Right renal cortex interstitium (tissue), 3 donors: ENCODE measurements at places on chromosomes 2 and 18. TPM values are rescaled to one million over a fixed set of nuclear protein-coding genes. Genes with fewer than 3 reads are reported as not detected.

The LAMA1 gene
- 68.4 TPM for polyA plus RNA-seq

The C1QL2 gene
- not detected for polyA plus RNA-seq

The EGR4 gene
- polyA plus RNA-seq = not detected

GRCh38 chr18:3594760-3595368, 144.9 kb downstream of the TGIF1 start:
- DNase-seq = no peak

- no peak for DNase-seq
Measured at GRCh38 chr2:152864601-152865149, 146.3 kb downstream of the ARL6IP6 start.
